ENCODE measurements at places on chromosomes 7 and 10.

- DNase-seq: peak; percentile 55
Measured at GRCh38 chr10:110305767-110306451, 1.2 kb upstream of the SMNDC1 start.

DNA sequence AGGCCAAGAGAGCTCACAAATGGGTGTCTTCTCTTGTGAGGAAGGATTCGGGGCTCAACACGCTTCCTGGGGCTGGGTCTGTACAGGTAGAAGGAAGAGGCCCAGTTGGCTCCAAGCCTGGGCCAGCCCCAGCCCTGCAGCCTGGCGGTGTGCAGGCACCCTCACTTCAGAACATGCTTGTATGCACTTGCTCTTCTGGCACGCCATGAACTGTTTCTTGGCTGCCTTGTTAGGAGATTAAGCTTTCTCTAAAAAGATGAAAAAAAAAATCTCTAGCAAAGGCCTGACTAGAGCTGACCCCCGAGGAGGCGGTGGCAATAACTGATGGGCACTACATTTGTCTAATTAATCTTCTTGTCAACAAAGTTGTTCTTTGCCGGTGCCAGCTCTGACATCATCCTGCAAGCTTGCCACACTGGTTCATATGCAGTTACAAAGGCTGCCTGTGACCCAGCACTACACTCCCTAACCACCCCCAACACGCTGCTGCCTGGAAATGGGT lies 94.7 kb downstream of the WDR11 start:
- DNase-seq: no peak

GRCh38 chr10:17756557-17757217 lies 4.7 kb downstream of the TMEM236 start:
- no peak for DNase-seq

GRCh38 chr7:45923818-45924217 lies 2.7 kb upstream of the IGFBP3 start:
- no peak for DNase-seq

DNA sequence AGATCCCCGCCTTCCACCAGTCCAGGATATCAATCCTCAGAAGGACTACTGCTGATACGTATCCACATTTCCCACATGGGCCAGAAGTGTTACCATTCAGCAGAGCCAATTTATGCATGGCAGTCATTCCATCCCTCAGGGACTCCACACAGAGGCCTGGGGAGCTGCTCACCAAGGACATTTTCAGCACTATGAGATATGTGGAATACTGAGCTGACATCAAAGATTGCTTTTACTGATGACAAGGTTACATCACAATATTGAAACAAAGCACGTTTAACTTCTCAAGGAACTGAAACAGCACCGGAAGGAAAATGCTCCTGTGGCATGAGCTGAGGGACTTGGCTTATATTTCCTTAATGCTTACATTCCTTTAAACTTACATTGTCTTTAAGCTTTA lies 335.1 kb downstream of the BMPER start:
- DNase-seq: no peak

GRCh38 chr10:125057158-125058001 lies 103.0 kb downstream of the CTBP2 start:
- DNase-seq: peak; percentile 74

- DNase-seq: no peak
Measured at GRCh38 chr7:13894377-13894776, 95.1 kb downstream of the ETV1 start.

DNA sequence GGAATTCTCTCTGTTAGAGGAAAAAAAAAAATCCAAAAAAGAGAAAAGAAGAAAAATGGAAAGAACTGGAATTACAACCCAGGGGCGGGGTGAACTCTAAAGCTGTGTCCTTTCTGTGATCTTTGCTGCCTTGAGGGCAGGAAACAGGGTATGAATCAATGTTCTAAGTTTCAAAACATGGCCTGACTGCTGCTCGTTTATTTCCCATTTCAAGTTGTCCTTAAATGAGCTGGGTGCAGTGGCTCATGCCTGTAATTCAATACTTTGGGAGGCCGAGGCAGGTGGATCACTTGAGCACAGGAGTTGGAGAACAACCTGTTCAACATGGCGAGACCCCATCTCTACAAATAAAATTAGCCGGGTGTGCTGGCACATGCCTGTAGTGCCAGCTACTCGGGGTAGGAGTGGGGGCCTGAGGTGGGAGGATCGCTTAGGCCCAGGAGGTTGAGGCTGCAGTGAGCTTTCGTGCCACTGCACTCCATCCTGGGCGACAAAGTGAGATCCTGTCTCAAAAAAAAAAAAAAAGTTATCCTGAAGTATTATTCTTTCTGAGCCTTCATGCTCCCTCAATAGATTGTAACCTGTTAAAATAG lies 24.7 kb upstream of the TFAM start:
- no peak for DNase-seq

GRCh38 chr7:139118234-139118804 lies 8.8 kb upstream of the ZC3HAV1 start:
- DNase-seq: no peak

DNA sequence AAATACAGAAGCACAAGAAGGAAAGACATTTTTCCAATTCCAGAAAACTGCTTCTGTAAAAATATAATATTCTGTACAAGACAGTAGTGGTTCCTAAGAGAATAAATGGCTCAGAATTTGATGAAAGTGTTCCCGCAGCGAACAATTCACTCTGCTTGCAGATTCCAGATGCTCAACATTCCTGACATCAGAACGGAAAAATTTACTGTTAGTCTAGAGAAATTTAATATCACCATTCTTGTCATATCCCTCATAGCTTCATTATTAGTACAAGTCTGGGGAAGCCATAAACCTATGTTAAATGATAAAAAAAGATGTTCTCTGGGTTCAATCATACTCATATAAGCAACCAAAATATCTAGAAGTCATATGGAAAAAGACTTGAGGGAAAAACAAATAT lies 83.6 kb downstream of the MPP7 start:
- DNase-seq: no peak

DNA sequence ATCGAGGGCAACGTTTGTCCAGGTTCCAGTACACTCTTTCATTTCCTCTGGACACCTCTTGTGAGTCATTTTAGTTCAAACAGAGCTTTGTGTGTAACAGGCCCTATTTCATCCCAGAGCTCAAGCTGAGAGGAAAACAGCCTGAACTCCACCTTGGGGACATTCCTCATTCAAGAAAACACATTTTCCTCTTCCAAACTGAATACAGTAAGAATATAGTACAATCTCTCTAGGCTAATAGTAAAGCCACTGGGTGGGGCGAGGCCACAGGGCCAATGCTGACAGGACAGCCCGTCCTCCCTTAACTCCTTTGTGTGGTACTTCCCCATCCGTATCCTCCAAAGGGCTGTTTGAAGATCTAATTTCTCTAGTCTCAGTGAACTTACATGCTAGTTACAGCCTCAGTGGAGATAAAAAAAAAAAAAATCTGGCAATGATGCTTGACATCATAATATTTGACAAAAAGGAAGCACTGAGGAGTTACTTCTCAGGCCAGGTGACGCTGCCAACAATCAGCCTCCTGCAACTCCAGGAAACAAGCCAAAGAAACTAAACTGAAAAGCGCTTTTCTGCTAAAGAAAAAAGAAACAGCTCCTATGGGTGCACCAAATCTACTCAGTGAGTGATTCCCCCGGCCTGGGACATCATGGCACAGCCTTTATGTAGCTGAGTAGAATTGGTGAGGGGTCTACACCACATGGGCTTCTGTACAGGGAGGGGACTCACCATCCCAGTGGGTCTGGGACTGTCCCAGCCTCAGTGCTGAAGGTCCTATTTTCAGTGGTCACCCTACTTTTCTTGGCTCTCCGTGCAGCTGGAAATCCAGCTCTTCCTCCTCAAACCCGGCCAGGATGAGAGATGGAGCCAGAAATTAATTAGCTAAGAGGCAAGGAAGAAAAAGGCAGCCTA lies 238.2 kb upstream of the NEBL start:
- peak; percentile 28 for DNase-seq

GRCh38 chr10:103238506-103239252 lies 7.0 kb upstream of the RPEL1 start:
- no peak for DNase-seq

DNA sequence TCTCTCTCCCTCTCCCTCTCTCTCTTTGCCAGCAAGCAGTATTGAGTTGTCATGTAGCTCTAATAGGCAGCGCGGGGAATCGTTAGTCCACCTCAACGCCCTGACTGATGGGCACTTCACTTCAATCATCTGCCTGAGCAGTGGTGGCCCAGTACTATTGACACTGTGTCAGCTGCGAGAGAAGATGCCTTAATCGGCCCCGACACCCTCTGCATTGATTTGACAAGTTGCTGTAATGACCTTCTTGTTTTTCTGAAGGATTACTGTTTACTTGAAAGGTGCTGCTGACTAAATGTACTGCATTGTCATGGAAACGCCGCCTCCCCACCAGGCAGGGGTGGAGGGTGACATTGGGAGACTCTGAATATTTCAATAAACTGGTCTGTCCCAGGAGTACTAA lies 913.8 kb downstream of the KCNMA1 start:
- DNase-seq: peak; percentile 71

DNA sequence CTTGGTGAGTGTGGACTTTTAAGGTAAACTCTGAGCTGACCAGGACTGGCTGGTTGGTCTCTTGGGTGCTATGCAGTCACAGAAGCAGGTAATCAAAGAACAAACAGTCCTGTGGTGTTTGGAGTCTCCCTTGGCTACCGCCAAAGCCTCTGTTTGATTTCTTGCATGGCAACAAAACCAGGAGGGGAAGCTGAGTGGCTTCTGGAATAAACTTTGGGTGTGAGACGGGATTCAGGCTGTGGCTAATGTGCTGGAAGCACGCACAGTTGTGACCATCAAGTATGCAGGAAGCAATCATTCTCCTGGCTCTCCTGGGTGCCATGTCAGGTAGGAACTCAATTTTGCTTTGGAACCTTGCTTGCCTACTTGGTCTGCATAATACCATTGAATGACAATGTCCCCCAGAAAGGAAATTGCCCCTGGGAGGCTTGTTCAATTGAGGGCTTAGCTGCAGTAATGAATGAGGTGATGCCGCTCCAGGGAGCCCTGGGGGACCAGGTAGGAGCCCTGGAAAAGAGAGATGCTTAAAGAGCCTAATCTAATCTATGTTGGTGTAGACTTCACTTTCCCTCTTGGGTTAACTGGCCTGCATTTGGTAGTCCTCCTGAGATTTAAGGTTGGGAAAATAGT lies at the start of gene CDHR3:
Gene CDHR3, plus strand, starts transcription at position 227 of the 630 bp plus-strand sequence. Its CDS starts 55 bp downstream, at position 282.
- DNase-seq: no peak

GRCh38 chr7:134024739-134025138 lies 102.4 kb upstream of the LRGUK start:
- DNase-seq: no peak

- no peak for DNase-seq
Measured at GRCh38 chr10:3969876-3970666, 185.1 kb upstream of the KLF6 start.

DNA sequence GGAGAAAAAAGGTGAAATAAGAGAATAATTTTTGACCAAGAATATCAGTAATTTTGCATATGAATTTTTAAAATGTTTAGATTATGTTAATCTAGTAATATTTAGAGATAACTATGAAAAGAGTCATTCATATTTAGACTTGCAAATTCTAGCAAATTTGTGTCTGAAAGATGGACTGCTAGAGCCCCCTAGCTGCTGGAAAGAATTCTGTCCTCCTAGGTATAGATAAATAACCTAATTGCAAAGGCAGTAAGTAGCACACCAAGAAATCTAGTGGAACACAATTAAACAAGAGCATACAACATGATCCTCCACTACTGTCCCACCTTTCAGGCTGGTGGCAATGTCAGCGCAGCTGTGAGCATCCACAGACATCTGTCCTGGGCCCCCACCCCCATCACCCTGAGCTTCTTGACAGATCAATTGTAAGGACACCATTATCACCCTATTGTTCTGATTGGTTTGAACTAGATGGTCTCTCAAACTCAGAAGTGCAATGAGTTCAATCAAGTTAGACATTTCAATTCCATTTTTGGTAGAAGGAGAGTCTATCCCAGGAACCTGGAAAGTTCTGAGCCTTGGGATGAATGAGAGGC lies 15.0 kb upstream of the GFRA1 start:
- DNase-seq: peak; percentile 54

DNA sequence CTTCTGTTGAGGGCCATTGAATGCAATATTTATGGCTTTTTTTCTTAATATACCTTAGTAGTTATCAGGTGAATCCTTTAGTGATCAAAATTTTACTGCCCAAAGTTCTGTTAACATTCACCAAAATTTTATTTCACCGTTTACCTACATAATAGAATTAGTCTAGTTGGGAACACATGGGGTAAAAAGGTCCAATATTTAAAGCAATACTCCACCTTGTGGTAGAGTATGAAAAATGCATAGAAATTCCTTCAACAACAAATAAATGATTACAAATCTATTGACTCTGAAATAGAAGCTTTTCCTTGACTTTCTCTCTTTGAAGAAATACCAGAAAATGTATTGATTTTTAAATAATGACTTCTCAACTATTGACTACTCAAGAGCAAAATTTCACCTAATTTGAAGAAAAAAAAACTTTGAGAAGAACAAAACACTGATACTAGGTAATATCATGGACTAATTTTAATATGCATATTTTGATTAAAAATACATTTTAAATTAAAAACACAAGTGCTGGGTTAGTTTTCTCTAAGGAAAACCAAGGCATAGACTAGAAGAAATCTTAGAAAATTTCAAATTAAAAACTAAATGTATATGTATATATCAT lies 43.3 kb downstream of the POLR1F start:
- no peak for DNase-seq

- no peak for DNase-seq
Measured at GRCh38 chr7:20438694-20439376, 108.1 kb downstream of the ITGB8 start.

GRCh38 chr7:3200504-3200903 lies 100.5 kb upstream of the SDK1 start:
- DNase-seq: no peak

DNA sequence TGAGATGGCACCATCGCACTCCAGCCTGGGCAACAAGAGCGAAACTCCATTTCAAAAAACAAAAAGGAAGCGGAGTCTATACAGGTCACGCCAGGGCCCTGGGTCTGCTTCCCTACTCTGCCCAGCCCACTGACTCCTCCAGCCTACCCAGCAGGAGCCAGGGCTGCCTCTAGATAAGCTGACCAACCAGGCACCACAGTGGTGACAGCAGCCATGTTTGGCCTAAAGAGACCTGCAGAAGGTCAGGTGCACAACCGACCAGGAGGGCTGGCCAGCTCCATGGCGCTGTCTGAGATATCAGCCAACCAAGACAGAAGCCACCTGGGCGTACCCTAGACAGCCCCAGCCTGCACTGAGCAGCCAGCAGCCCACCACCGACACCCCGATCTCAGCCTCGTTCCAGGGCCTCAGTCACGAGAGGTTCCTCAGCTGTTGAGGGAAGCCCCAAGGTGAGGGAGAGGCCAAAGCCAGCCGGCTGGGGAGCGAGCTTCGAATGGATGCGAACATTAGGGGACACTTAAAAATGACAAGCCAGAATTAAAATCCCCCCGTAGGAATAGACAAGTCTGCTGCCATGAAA lies 24.4 kb upstream of the PWWP2B start:
- no peak for DNase-seq

DNA sequence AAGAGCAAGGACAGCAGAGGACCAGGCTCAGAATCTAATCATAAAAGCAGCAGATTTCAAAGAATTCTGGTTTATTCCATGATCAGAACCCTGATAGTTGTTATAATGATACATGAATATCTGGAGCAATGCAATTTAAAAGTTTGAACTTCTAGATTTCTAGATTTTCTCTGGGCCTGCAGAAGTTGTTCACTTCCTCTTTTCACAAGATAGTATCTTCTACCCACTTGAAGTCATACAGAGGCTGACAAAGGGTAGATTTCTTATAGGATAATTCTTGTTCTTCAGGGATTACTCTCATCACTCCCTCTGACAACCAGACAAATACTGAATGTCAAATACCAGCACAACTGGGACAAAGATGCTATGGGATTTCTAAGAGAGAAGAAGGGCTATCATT lies 320.0 kb upstream of the ETV1 start:
- no peak for DNase-seq

Measured in retina (tissue), 1 donor.